ENCODE measurements at places on chromosomes 6 and 20.
A peak's percentile ranks its signal among the peaks of the same experiment; 100 is the strongest.

GRCh38 chr6:85255661-85256060 lies 194.2 kb upstream of the NT5E start:
- no peak for DNase-seq

DNA sequence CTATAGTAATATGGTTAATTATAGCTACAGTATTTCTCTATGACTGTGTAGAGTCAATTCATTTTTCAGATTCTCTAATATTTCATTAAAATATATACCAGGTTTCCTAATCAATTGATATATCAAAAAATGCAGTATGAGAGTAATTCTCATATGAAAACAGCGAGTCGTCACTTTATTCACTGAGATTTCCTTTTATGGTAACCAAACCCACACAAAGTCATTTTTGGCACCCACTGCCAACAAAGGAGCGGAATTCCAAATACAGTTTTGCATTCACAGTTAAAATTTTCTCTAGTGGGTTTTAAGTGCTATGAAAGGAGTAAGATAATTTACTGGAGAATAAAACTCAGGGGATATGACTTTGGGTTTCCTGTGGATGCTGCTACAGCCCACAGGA lies 163.8 kb downstream of the HIVEP2 start:
- no peak for DNase-seq

- DNase-seq = no peak
Measured at GRCh38 chr6:132969196-132969595, 154.8 kb downstream of the RPS12 start.

DNA sequence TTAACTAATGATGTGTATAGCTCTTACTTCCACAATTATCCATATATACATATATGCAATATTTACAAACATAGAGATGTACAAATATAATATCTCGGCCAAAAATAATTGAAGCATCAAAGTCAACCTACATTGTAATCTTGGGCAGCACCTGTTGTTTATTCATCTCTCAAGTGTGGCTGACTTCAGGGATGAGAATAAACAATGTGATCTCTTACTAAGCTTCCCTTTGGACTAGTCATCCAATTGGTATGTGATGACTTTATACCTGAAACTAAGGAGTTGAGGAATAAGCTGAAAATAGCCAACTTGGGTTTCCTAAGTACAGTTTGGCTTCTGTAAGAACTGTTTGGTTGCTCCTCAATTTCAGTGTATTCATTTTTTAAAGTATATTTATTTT lies 256.6 kb downstream of the KHDC1L start:
- DNase-seq = no peak

- peak; percentile 49 for DNase-seq
Measured at GRCh38 chr20:51511861-51512619, 30.5 kb downstream of the NFATC2 start.

DNA sequence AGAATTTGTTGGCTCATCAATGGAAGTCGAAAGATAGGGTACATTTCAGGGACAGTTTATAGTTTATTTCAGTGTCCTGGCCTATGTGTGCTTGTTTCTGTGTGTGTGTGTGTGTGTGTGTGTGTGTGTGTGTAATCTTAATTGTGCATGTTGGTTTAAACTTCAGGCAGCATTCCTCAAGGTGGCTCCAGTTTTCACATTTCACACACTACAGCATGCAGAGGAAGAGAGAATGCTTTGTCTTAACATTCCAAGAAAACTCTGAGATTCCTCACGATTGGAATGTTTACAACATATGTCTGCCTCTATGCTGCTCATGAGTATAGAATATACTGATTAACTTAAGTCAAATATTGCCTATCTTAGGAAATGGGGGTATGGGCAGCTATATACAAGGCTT lies 332.6 kb upstream of the EPHA7 start:
- DNase-seq = no peak

GRCh38 chr6:55578537-55579363 lies at the start of gene HMGCLL1:
TSS of gene HMGCLL1 (minus strand) at chr6:55579192. CDS start at chr6:55579055, 137 bp downstream.
- no peak for DNase-seq

GRCh38 chr6:149934249-149935156 lies 7.3 kb upstream of the ULBP2 start:
- peak; percentile 68 for DNase-seq

DNA sequence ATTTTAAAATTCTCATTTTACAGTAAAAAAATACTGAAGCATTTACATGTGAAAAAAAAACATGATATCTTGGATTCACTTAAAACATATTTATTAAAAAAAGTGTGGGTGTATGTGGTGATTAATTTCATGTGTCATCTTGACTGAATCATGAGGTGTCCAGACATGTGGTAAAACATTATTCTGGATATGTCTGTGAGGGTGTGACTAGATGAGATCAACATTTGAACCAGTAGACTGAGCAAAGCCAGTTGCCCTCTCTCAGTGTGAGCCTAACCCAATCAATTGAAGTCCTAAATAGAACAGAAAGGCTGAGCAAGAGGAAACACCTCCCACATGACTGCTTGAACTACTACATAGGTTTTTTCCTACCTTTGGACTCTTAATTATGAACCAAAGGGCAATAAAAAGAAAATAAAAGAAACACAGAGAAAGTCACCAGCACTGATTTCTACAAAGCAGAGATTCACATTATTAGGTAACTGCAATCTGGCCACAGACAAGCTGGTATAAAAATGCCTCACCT lies 90.5 kb upstream of the VGLL2 start:
- no peak for DNase-seq

- no peak for DNase-seq
Measured at GRCh38 chr6:52491203-52492069, 71.3 kb downstream of the EFHC1 start.

DNA sequence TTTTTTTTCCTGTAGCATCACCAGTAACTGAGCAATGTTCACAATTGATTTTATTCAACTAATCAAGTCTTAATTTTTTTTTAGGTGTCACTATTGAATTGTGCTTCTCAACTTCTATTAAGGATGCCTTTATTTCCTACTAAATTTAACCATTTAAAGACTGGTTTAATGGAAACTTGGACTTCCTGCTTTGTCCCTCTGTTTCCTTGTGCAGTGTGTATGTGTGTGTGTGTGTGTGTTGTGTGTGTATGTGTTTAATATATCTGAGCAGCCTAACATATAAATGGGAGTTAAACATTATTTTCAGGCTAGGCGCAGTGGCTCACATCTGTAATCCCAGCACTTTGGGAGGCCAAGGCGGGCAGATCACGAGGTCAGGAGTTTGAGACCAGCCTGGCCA lies 1.8 kb downstream of the SERPINB6 start:
- no peak for DNase-seq

- DNase-seq = no peak
Measured at GRCh38 chr6:83113258-83113657, 45.8 kb downstream of the DOP1A start.

- no peak for DNase-seq
Measured at GRCh38 chr6:24936641-24937317, 1.0 kb upstream of the RIPOR2 start.

DNA sequence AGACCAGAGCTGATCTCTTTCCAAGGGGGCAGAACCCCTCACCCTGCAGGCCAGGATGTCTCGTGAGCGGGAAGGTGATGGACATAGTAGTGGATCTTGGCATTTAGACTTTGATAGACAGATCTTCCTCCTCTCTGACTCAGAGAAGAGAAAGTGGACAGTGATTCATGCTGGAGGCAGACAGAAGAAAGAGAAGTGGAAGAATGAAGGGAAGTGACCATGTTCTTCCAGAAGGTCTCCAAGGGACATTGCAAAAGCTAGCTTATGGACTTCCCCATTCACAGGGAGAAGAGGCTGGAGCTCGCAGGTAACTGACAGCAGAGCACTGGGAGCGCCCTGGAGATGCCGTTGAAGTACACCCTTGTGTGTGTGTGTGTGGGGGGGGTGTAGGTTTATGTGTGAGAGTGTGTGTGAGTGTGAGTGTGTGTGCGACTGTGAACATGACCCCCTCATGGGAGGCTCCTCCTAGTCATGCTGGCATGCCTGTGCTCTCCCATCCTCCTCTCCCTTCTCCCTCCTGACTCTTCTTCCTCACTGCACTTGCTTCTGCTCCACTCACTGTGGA lies 8.0 kb upstream of the RAET1L start:
- DNase-seq = no peak

DNA sequence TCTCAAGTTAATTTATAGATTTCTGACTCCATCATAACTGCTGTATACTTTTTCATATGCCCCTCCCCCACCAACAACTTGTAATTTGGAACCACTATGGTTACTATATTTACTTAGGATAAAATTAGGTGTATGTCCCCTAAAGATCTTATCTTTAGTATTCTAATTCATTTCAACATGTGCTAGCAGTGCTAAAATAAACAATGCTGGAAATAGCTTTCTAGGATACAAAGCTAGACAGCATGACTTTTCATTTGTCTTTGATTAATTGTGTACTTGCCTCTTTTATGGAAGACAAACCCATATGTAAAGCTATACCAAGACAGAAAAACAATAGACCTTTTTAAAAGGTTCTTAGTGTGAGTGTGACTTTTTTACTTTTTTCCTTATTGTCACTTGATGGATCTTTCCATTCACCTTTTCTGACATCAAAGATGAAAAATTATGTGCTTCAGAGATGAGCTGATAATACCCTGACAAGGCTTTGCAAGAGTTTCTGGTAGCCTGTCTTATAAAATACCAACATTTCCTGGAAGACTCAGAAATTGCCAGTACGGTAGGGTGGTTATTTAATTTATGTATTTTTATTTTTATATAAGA lies 31.2 kb upstream of the POPDC3 start:
- DNase-seq = no peak

- no peak for DNase-seq
Measured at GRCh38 chr20:25259788-25260254, 11.9 kb downstream of the PYGB start.

GRCh38 chr20:49832632-49833327 lies 20.2 kb downstream of the SLC9A8 start:
- DNase-seq = no peak

- DNase-seq = peak; percentile 73
Measured at GRCh38 chr20:60210779-60211617, 252.8 kb downstream of the CDH26 start.

DNA sequence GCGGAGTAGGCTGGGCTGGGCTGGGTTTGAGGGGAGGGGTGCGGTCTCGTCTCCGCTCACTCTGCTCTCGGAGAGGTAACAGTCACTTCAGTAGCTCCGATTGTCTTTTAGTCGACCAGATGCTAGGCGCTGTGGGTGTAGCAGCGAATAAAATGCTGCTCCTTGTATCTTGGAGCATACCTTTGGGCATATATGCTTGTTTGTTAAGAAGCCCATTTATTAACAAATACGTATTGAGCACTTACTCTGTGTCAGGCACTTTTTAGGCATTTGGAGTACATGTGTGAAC lies 545 bp downstream of the ACTR5 start:
- peak; percentile 65 for DNase-seq

DNA sequence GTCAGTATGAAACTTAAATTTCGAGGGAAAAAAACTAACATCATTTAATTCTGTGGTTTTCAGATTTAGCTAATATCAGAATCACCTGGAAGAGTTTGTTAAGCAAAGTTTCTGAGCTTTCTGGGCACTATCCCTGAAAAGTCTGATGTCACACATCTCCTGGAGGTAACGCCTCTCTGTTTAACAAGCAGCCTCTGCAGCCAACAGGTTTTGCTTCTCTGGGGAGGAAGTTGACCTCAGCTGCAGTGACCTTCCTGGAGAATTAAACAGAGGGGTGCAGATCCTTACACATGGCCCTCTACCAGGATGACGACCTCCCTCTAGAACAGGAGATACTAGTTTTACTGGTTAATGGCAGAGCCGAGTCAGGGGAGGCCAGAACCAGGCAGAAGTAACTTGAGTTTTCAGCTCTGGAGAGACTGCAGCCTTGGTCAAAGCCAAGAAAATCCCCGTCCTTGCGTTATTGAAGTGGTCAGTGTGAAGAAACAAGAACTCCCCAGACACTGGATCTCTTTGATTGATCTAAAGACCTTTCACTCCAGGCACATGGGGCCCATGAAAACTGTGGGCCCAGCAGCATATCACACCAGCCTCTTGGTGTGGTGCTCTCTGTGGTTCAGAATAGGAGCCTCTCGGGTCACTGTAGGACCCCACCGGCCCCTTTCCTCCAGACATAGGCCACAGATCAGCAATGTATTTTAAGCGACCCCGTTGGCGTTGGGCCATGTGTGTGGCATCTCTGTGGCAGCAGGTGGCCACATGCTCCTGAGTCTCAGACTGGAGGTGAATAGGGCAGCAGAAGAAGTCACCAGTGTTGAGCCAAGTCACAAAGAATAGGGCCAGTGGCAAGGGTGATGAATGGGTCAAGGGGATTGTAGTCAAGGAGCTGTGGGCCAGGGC lies 33.4 kb upstream of the CCR6 start:
- DNase-seq = no peak

- no peak for DNase-seq
Measured at GRCh38 chr6:5486214-5486613, 224.9 kb downstream of the FARS2 start.

DNA sequence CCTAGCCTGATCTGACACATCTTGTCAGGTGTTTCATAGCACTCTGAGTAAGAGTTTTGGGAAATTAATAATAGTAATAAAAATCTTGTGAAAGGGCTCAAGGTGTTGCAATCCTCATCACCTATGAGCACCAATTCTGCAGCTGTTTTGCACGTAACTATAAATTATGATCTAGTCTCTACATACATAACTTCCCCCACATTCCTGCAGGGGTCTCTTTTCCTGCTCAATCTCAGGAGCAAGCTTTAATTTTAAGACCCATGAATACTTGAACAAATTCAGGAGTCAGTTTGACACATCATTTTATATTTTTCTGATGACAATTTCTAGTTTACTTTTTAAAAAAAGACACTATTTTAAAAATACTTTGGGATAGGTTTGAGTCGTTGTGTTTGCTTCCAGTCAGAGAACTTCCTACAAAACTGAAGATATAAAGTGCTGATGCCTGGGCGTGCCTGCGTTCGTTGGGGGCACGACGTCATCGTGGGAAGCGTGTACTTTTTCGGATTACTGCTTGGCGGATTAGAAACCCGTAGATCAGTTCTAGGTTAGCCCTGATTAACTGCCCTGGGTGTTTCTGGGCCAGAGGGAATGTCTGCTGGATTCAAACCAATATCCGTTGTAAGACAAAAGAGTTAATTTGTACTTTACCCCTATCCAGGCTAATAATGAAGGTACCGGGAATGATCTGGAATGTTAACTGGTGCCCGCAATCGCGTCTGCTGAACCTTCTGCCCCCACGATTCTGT lies 1.0 kb upstream of the E2F3 start:
- peak; percentile 59 for DNase-seq

- DNase-seq = no peak
Measured at GRCh38 chr6:134983823-134984222, 33.9 kb upstream of the ALDH8A1 start.

DNA sequence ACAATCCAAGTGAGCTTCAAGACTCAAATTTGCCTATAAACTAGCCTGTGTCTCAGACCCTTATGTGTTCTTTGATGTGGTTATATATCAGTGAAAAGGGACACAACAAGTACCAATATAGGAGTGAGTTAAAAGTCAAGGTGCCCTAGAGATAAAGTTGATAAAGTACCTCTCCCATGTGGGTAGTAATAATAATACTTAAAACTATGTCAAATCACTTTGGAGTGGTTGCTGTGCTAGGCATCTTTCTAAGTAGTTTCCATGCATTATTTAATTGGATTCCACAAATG lies 100.4 kb downstream of the BMP5 start:
- DNase-seq = no peak

DNA sequence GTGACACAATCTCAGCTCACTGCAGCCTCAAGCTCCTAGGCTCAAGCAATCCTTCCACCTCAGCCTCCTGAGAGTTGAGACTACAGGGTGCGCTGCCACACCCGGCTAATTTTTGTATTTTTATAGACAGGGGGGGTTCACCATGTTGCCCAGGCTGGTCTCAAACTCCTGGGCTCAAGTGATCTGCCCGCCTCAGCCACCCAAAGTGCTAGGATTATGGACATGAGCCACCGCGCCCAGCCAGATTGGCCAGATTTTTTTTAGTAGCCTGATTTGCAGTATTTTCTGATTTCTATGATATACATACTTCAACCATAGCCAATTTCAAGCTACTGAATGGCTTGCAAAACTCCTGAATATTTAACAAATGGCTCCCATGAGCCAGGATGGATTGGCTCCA lies 21.4 kb upstream of the DLGAP4 start:
- no peak for DNase-seq
